ENCODE measurements at places on chromosomes 2 and 18.

- no peak for DNase-seq
Observed at GRCh38 chr2:88329815-88330603, 122.5 kb downstream of the FOXI3 start.

DNA sequence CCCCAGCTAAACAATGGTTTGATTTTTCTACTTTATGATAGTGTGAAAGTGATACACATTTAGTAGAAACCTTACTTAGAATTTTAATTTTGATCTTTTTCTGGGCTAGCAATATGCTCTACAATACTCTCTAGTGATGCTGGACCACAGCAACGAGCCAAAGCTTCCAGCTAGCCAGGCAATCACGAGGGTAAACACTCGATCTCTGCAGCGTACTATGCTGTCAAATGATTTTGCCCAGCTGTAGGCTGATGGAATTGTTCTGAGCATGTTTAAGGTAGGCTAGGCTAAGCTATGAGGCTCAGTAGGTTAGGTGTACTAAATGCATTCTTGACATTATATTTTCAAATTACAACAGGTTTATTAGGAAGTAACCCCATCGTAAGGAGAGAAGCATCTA is 207.5 kb downstream of the LRRTM4 start:
- DNase-seq = no peak

DNA sequence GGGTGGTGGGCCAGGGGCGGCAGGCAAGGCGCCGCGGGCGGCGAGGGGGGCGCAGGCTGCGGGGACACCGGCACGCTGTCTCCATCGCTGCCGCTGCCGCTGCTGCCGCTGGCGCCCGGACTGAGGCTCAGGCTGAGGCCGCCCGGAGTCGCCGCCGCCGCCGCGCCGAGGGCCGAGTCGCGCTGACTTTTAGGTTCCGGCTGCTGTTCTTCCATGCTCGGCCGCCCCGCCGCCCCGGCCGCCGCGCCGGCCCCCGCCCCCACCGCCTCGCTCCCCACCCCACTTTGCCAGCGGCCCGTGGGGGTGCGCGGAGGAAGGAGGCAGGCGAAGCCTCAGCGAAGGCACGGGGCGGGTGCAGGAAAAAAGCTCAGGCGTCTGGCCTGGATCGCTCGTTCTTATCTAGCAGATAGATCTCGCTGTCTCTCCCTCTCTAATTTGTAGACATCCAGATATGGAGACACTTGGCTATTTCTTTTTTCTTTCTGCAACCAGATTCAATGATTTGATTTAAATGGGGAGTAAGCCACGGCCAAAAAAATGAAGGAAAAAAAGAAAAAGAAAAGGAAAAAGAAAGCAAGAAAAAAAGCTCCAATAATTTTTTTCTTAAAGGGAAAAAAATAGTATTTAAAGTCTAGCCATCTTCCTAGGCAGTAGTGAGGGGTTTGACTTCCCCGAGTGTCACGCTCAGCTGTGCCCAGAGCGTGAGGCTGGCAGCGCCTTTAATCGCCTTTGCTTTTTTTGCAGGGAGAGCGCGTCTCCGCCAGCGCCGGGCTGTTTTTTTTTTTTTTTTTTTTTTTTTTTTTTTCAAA is at the start of gene EN1:
Gene EN1 (minus strand): TSS at position 696 of the 809 bp plus-strand sequence. CDS start 481 bp downstream, at position 215.
- no peak for DNase-seq

DNA sequence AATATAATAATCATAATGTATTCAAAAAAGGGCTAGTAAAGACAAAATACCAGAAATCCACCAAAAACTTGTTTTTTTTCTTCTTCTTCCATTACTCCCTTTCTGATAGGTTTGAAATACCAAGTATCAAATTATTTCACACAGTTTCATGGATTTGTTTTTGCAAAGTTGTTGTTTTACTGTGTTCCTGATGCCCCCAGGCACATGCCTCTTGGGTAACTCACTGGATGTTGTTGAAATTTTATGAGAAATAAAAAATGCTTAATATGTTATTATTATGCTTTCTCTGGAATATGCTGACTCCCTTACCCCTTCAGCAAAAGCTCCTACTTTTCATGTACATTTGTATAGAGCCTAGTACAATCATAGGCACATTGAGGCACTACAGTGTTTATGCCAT is 419.6 kb downstream of the NRXN1 start:
- DNase-seq = no peak

DNA sequence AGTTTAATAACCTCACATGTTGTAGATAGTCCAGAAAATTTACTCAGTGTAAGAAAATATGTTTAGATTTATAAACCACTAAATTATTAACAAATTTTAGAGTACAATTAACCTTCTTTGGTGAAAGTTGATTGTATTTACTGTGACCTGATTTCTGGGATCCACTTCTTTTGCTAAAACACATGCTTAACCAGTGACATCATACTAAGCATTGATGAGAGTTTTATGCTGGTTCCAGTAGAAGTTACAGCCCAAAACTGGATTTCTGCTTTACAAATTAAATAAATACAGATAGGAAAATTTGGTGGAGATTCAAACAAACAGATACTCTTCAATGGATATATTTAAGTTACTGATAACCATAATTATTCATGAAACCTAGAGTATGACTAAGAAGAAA is 40.9 kb downstream of the RBBP8 start:
- DNase-seq = no peak

DNA sequence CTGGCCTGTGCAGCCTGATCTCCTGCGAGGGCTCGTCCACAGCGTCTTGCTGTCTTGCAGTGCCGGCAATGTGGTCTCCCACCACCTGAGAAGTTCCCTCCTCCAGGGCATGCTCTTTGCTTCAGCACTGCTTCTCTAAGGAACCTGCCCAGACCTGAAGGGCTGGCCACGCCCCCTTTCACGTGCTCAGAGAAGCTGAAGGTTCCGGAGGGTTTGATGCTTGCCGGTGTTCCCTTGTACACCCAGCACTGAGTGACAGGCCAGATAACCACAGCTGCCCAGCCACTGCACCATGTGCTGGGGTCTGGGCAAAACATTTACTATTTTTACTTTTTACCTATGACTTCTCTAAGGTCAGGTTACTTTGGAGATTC is 1.7 kb upstream of the POLR2D start:
- DNase-seq = no peak

DNA sequence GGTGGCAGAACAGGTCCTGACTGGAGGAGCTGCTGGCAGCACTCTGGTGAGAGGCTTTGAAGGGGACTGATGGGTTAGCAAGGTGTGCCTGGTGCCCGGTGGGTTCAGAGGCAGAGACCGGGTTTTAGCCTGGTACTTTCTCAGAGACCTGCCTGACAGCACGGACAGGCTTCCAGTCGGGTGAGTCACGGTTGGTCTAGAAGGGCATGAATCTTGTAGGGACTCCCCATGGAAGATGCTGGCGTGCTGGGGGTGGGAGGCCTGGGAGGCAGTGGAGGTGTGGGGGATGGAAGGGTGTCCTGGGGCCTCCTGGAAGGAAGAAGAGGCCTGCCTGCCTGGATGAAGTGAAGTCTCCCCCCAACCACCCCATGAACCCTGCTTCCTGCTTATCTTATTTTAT is 52.6 kb downstream of the ACKR3 start:
- no peak for DNase-seq
